ENCODE measurements at places on chromosomes 16 and 17.
A peak's percentile ranks its signal among the peaks of the same experiment; 100 is the strongest.

DNA sequence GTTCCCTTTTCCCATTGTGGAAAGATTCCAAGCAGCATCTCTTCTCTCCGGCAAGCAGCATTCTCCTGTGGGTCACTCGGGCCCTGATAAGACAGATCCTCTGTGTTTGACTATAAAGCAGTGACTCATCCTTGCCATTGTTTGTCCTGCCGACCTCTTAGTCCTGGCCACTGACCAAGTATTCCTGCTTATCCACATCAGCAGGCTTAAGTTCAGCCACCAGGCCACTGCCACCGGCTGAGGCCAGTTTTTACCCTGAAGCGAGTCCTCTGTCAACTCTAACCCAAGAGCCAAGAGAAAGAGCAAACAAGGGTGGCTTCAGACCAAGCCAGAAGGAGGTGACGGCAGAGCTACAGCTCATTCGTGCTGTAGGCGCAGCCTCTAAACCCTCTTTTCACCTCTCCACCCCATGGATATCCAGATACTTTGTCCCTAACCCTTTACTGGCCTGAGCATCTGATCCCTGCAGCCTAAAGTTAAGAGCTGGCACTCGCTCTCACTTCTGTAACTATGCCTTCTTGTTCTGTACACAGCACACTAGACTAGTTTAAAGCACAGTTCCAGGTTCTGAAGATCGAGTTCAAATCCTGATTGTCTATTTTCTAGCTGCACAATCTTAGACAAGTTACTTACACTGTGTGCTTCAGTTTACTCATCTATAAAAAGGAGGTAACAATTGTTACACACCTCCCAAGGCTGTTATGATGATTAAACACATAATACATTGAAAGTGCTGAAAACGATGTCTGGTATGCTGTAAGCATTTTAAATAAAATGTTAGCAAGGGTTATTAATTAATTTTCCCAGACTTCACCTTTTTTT, 31.0 kb downstream of the SOX9 start:
- DNase-seq, result no peak

- no peak for DNase-seq
Measured at GRCh38 chr16:6249863-6250262, 1082.8 kb upstream of the RBFOX1 start.

DNA sequence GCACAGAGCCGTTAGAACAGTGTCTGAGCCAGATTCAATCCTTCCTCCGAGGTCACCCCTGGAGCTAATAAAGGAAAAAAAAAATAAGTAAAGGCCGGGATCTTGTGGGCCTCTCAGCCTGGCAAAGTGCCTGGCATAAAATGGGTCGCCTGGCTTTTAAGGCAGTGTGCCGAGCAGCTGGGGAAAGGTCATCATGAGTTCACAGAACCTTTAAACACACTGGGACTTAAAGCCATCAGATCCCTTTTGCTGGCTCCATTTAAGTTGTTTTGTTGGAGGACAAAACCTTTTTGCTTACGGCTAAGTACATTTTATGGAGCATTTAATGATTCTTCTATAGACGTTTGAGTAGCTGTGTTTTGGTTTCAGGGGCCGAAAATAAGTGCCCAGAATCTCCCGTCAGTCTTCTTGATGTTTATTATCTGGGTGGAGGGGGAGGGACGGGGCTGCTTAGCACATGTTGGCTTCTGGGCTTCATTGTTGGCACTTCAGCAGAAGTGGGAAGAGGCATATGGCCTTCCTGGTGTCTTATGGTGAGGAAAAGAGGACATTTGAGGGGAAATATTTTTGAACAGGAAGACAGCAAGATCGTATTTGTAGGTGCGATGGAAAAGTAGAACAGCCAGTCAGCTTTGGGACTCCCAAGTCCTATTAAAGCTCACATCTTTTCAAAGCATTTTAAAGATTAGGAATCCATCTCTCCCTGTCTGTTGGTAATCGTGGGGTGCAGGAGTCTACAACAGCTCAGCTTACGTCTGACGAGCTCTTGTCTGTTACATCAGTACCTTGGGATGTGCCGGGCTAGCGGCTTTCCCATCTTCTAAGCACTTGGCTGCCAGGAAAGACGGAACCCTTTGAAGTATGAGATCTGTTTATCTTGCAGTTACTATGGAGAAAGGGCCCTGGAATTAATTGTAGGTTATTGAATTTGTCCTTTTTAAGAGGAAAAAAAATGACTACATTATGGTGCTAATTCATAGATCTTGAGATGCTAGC, 31.1 kb downstream of the RBFOX1 start:
- DNase-seq, result no peak

- no peak for DNase-seq
Measured at GRCh38 chr17:75816693-75817092, 27.5 kb downstream of the UNC13D start.

- no peak for DNase-seq
Measured at GRCh38 chr16:75908331-75909117, 182.2 kb upstream of the CPHXL start.

- no peak for DNase-seq
Measured at GRCh38 chr16:67966549-67967182, 1.8 kb downstream of the SLC12A4 start.

DNA sequence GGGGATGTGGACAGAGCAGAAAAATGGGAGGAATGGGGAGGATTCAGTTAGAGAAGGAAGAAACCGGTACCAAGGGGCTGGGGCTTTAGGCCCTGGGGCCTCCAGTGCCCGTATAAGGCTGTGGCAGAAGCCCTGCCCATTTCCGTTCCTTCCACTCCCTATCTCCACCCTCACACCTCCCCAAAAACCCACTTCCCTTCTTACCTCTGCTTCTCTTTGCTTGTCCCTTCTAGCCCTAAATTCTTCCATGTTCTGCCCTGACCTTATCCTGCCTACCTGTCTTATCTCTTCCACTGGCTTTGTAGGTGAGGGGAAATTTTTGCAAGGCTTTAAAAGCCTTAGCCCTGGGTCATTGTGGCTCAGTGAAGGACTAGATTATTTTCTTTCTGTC, 4.1 kb downstream of the RNF167 start:
- no peak for DNase-seq

GRCh38 chr17:80384078-80384960, 30.6 kb upstream of the ENDOV start:
- DNase-seq, result no peak

GRCh38 chr17:40830085-40830776, 7.8 kb upstream of the KRT10 start:
- DNase-seq, result no peak

DNA sequence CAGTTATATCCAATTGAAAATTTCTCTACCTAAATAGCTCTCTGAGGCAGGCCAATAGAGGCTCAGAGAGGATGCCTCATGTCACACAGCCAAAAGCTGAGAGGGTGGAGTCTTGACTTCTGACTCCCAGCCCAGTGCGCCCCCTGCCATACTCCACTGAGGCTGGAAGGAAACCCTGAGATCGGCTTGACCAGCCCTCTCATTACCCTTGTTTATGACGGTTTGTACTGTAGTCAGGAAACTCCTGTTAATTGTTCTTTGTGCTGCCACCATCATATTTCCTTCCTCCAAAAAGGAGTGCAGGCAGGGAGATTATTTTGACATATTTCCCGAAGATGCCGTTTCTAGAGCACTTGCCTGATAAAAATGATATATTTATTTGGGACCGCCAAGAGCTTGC, 107.9 kb downstream of the AIPL1 start:
- peak; percentile 5 for DNase-seq

- no peak for DNase-seq
Measured at GRCh38 chr17:67772679-67773078, 52.6 kb upstream of the BPTF start.

All from left renal pelvis (tissue), 4 donors.